CD4-positive, alpha-beta T cell (primary cell): ENCODE measurements at places on chromosomes 3 and 15.

GRCh38 chr3:5194801-5195509 is 7.4 kb downstream of the EDEM1 start:
- no peak for DNase-seq

DNA sequence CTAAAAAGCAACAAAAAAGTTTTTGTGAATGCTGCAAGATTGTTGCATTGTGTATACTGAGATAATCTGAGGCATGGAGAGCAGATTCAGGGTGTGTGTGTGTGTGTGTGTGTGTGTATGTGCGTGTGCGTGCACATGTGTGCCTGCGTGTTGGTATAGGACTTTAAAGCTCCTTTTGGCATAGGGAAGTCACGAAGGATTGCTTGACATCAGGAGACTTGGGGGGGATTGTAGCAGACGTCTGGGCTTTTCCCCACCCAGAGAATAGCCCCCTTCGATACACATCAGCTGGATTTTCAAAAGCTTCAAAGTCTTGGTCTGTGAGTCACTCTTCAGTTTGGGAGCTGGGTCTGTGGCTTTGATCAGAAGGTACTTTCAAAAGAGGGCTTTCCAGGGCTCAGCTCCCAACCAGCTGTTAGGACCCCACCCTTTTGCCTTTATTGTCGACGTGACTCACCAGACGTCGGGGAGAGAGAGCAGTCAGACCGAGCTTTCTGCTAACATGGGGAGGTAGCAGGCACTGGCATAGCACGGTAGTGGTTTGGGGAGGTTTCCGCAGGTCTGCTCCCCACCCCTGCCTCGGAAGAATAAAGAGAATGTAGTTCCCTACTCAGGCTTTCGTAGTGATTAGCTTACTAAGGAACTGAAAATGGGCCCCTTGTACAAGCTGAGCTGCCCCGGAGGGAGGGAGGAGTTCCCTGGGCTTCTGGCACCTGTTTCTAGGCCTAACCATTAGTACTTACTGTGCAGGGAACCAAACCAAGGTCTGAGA is 4.7 kb downstream of the BHLHE40 start:
- DNase-seq: peak; percentile 82

- no peak for DNase-seq
Observed at GRCh38 chr3:147368561-147369221, 37.7 kb downstream of the ZIC4 start.

DNA sequence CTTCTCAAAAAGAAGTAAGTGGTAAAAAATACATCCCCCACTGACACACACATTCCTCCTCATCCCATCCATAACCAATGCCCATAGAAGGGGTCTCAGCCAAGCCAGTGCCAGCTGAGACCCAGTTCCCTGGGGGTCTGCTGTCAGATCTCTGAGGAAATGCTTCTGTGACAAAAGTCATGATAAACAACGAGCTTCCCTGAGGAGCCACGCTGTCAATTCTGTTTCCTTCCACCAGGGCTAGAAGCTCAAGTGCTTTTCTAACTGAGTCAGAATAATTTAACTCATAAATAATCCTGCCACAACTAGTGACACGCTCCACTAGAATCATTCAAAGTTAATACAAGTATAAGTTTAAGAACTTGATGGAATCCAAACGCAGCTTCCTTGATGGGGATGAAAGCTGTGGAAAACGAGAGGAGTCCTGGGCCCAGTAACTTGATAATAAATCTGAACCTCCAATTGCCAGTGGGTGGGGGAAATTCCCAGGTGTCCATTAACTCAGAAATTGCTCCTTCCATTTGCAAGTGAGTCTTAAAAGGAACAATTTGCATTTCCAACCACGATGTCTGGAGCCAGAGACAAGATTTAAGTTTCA is 348.7 kb upstream of the LMCD1 start:
- DNase-seq: no peak

- DNase-seq: no peak
Observed at GRCh38 chr15:99211926-99212325, 37.5 kb downstream of the TTC23 start.

- DNase-seq: no peak
Observed at GRCh38 chr15:47523681-47524475, 193.4 kb upstream of the SEMA6D start.

DNA sequence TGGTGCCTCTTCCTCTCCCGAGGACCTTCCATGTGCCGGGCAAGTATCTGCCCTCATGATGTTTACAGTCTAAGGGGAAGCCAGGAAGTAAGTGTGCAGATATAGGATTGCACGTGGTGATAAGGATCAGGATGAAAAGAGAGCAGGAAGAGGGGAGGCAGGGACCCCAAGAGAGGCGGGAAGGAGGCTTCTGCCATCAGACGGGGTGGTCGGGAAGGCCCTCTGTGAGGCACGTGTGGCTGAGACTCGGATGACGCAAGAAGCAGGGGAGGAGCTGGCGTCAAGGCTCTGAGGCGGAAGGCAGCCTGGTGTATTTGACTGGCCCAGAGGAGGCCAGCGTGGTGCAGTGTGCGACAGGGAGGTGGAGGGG is 762 bp upstream of the IQSEC1 start:
- DNase-seq: no peak

- no peak for DNase-seq
Observed at GRCh38 chr3:69541711-69542088, 155.8 kb upstream of the FRMD4B start.

DNA sequence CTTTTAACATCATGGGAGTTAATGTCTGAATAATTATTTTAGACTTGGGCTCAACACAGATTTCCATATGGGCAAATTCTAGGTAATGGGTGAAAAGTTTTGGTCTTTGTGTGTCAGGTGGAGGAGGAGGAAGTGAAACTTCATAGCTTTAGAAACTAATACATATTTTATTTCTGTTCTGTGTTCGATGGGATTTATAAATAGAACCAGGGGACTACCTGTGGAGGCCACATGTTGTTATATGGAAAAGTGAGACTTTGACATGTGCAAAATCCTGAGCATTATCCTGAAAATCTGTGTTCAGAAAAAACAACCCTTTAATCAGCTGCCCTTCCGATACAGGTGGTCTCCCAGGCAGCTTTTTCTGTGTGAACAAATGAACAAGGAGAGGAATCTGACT is 209.5 kb downstream of the SOX2 start:
- DNase-seq: no peak

- no peak for DNase-seq
Observed at GRCh38 chr15:33032053-33032452, 162.5 kb downstream of the FMN1 start.

DNA sequence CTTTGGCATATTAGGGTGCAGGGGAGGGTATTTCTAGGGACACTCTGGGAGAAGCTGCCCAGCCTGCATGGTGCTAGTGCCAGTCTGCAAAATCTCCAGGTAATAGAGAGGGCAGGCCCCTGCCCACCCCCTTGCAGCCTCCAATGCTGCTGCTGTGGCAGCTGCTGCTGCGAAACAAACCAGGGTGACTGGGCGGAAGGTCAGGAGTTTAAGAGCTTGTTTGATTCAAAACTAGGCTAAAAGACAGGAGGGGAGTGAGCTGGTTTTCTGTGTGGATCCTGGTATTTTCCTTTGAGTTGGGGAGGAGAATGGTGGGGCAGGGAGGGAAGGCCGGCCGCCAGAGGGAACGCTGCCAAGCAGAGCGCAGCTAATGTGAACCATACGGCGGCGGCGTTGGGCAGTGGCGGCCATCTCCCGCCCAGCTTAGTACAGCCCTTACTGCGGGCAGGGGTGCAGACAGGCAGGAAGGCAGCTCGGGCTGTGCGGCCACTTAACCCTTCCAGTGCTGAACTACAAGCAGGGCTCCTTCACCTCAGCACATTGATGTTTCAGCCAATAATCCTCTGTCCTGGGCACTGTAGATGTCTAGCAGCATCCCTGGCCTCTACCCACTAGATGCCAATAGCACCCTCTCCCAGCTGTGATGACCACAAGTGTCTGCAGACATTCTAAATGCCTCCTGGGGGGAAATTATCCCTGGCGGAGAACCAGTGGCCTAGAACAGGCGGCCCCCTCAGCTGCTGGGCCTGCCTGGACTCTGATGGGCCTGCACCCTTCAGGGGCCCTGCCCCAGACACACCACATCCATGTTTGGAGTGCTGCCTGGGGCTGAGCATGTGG is 125.7 kb downstream of the EEFSEC start:
- no peak for DNase-seq

DNA sequence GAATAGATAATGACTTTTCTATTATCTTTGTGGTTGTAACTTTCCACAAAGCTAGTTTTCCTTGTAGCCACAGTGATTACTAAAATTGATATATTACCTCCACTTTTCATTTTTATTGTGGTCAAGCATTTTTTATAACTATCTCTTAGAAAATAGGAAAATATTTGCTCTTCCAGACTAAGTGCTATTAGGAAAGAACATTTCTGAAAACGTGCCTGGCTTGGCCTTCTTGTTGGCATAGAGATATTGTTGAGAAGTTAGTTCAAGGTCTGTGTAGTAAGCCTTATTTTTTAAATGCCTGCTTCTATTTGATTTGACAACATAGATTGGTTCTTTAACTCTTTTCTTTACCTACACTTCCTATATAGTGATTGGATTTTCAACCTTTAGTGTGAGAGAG is 101.7 kb downstream of the IL1RAP start:
- DNase-seq: no peak

DNA sequence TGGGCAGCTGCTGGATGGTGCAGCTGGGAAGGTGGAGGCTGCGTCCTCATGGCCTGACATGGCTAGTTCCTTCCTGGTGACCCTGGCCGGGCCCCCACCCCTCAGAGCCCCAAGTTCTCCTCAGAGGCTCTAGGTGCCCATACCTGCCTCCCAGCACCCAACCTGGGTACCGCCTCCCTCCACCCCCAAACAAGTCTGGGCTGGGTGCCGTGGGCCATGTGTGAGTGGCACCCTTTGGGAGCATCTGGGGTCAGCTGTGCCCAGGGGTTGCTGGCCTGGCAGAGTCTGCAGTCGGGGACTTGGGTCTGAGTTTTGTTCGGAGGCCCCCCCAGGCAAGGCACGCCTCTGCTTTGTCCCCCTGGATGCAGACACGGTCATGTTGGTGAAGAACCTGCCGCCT is 10.5 kb downstream of the PLXNA1 start:
- no peak for DNase-seq

- DNase-seq: no peak
Observed at GRCh38 chr15:83716605-83717004, 62.7 kb downstream of the ADAMTSL3 start.

- no peak for DNase-seq
Observed at GRCh38 chr3:19331931-19332330, 183.6 kb downstream of the KCNH8 start.

DNA sequence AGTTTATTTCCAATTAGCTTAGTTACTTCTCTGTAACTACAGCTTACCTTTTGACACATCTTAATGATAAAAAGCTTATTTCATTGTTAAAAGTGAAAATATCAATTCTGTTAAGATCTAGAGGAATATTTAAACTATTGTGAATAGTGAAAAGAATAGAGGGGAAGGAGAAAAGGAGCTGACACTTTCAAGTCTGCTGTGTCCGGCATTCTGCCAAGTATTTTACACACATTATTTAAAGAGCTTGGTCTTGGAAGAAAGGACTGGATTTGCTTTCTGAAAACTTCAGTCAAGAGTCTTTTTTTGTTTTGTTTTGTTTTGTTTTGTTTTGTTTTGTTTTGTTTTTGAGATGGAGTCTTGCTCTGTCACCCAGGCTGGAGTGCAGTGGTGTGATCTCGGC is 34.8 kb downstream of the CCDC80 start:
- DNase-seq: no peak

DNA sequence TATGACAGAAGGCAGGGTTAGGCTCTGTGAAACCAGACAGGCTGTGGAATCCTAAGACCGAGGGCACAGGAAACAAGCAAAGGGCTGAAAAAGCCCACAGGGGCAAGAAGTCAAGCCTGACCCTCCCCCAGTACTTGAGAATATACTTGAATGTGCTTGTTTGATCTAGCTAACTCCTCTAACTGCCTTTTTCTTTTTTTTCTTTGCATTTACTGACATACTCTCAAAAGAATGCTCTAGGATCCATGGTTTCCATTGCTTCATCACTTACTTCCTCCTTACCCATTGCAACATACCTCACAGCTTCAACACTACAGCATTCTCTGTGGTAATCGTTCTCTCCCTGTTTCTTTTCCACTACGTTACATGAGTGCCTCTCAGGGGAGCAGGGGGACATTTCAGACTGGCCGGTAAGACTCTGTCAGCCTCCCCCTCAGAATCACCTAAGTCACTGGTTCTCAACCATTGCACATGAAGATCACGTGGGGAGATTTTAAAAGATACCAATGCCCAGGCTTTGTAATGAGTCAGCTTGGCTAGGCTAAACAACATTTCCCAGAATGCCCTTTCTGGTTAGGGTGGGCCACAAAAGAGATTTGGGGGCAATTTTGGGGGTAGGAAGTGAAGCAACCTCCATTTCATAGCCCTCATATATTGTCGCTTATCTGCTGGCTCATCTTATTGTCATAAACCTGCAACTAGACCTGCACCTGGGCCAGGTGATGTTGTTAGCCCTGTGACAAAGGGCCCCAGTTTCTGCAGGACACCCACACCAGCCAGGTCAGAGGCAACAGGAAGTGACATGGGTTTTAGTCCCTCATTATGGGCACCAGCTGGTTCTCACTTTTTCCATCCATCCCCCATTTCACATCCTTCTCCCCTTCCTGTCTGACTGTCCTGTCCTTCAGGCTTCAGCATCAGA is 24.6 kb upstream of the RSL24D1 start:
- DNase-seq: peak; percentile 48
